Renal cortical epithelial cell (primary cell): ENCODE measurements at places on chromosomes 2 and 18. TPM values are rescaled to one million over a fixed set of nuclear protein-coding genes. Genes with fewer than 3 reads are reported as not detected.

GALNT13 gene
- total RNA-seq, result 0.40 and 0.52 TPM in 2 replicates

- no peak for DNase-seq
Observed at GRCh38 chr2:134021830-134022524, 231.9 kb upstream of the MGAT5 start.

- peak; percentile 7 for DNase-seq
Observed at GRCh38 chr2:26840937-26841610, 6.9 kb upstream of the DPYSL5 start.

DNA sequence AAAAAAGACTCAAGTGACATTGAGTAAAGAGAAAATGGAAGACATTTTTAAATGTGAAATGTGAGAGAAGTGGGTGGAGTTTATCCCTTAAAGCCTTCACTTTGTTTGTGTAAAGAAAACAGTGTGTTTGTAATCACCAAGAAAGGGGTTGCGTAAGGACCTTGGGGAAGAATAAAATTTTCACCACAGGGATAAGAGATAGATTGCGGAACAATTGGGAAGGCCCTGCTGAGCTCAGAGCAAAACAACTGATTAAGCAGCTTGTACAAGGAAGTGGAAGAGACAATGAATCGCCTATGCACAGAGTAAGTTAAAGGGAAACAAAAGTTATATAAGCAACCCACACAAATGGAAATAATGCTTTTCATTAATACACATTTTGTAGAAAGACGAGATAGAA, 327.7 kb downstream of the RAD51AP2 start:
- peak; percentile 15 for DNase-seq

DNA sequence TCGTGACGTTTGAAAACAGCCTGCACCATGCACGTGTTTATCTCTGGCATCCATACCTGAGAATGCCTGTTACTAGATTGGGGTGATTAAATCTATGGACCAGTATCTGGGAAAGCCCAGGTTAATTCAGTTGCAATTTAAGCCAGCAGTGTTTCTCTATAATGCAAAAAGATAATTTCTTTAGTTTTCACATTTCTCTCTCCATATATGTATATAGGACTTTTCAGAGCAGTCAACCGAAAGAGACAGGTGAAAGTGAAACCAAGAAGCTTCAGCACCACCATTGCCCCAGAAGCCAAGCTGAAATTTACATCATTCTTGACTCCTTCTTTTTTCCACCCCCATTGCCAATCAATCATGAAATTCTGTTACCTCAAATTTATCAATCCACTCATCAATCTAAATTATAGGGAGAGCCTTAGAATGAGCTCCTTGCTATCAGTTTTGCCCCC, 2.7 kb upstream of the LRP2 start:
- no peak for DNase-seq

NEU4 gene
- total RNA-seq, result 0.40 TPM in 1 of 2 replicates, not detected in the other
